Testis (tissue), 5 donors: ENCODE measurements at places on chromosomes 4 and X. TPM values are rescaled to one million over a fixed set of nuclear protein-coding genes. Genes with fewer than 3 reads are reported as not detected.

DNA sequence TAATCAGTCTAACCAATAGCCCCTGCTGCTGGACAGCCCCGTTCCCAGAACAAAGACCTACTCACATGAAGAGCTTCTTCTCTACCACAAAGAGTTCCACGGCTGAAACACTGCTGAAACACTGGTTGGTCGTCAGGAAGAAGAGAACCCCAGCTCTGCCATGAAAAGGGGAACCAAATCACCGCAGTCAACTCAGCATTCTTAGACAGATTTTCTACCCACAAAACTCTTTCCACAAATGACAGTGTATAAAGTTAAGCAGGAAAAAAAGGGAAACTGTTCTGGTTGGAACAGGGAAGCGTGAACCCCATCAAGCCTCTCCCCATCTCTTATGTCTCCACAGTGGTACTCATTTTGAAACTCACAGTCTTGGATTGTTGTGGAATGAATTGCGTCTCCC, 57.3 kb downstream of the ABCG2 start:
- DNase-seq = no peak

GRCh38 chr4:70915036-70915815, 13.1 kb downstream of the MOB1B start:
- DNase-seq = no peak

- no peak for DNase-seq
These were observed 108.3 kb downstream of the TBC1D19 start for GRCh38 chr4:26692014-26692726.

DNA sequence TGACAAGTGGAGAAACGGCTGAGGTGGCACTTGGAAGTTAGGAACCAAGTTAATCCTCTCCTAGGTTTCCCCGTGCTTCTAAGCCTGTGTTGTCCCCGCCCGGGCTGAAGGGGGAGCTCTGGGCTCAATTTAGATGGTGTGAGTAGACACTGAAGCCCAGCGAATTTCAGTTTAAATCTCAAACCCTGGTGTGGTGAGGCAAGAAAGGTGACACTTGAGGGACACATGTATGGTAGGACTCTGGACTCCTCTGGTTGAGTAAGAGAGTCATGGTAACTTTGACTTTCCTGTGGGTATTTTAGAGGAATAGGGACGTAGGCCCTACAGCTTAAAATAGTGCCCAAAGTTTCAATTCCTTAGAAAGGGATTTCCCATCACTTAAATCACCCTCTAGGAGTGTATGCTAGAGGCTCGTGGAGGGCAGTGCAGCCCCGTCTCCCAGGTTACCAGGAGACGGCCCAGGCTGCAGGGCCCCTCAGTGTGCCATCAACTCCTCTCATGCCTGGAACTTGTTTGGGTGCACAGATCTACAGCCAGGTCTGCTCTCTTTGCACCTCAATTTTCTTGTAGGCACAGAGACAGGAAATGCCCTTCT, 24.0 kb downstream of the HAND2 start:
- DNase-seq = peak; percentile 81

GRCh38 chrX:19063030-19063429, 59.2 kb downstream of the ADGRG2 start:
- no peak for DNase-seq

DNA sequence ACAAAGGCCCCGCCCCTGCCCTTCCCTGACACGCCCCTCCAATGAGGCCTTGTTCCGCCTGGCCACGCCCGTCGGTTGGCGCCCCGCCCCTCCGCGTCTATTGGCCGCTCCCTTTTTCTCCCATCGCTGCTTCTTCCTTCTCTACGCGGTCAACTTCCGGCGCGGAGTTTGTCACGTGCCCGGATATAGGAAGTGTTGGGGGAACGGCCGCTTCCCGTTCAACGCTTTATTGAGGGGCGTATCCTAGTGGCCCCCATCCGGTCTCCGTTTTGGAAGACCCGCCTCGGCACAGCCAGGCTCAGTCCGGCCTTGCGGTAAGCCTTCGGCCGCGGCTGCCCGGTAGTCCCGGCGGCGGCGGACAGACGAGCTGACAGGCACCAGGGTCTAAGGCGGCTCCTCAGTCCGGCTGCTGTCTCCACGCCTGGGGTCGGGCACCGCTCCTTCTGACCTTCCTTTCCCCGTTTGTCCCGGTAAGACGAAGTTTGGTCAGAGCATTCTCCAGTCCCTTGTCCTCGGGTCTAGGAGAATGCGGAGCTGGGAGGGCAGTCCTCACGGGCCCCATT, at the start of gene EXOC1:
EXOC1 (plus strand) TSS at position 165 of the 563 bp plus-strand sequence. CDS start 4,676 bp downstream, outside the sequence.
- peak; percentile 99 for DNase-seq

DNA sequence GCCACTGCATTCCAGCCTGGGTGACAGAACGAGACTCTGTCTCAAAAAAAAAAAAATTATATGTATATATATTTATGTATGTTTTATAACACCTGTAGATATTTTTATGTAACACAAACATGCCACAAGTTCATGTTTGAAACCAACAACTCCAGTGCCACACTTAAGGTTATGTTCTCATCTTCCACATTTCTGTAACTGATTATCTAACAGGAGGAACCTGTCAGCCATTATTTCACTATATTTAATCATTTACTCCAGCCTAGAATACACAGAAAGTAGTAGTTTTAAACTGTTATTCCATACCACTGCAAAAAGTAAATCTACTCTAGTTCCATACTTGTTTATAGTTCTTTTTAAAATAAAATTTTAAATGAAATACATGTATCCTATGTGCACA, 32.3 kb downstream of the MCUB start:
- no peak for DNase-seq

DNA sequence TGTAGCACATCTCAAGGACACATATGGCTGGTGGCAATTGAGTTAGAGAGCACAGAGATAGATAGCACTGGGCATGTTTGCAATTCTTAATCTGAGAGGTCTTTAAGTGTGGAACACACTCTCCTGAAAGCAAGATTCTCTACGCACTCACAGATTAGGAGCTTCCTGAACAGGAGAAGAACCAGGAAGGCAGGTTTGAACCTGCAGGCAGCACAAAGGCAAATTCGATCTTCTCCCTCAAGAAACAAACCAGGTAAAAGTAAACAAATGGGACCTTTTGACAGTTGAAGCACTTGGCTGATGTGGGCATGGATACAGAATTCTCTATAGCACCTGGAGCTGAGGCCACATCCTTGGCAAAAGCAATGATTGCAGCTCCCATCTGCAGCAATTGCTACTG, 24.3 kb downstream of the HS3ST1 start:
- no peak for DNase-seq

GRCh38 chrX:45815441-45815840, 614.8 kb upstream of the DIPK2B start:
- no peak for DNase-seq

DNA sequence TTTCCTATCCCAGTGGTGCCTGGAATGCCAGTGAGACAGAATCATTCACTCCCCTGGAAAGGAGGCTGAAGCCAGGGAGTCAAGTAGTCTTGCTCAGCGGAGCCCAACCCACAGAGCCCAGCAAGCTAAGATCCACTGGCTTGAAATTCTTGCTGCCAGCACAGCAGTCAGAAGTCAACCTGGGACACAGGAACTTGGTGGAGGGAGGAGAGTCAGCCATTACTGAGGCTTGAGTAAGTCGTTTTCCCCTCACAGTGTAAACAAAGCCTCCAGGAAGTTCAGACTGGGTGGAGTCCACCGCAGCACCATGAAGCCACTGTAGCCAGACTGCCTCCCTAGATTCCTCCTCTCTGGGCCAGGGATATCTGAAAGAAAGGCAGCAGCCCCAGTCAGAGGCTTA, 283.2 kb upstream of the CPEB2 start:
- no peak for DNase-seq

- no peak for DNase-seq
These were observed 41.3 kb downstream of the MCUB start for GRCh38 chr4:109601336-109601735.

- DNase-seq = no peak
These were observed 11.6 kb downstream of the USP38 start for GRCh38 chr4:143196323-143196722.

GRCh38 chr4:43776371-43776770, 672.2 kb downstream of the KCTD8 start:
- DNase-seq = no peak

DNA sequence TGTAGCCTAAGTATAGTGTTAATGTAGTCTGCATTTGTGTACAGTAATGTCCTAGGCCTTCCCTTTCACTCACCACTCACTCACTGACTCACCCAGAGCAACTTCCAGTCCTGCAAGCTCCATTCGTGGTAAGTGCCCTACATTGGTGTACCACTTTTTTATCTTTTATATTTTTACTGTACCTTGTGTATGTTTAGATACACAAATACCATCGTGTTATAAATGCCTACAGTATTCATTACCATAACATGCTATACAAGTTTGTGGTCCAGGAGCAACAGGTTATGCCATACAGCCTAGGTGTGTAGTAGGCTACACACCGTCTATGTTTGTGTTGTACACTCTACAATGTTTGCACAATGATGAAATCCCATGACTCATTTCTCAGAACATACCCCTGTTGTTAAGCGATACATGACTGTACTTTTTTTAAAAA, 15.4 kb downstream of the TSPAN5 start:
- no peak for DNase-seq

DNA sequence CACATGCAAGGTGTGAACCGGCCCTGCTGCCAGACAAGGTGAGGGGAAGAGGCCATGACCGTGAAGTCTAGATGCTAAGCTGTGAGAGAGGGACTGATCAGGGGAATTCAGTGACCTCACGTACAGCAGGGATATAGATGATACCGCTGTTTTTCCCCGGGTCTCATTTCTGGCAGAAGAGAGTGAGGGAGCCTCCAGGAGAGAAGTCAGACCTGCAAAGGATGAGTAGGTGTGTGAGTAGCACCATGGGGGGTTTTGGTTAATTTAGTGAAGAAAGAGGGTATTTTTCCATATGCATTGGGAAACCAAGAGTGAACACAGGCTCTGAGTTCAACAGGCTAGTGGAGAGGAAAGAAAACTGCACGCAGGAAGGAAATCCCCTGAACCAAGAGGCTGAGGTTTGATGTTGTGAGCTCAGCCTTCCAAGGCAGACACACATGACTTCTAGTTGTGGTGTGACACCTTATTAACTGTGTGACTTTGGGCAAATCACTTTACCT, 127.6 kb upstream of the GATB start:
- no peak for DNase-seq

DNA sequence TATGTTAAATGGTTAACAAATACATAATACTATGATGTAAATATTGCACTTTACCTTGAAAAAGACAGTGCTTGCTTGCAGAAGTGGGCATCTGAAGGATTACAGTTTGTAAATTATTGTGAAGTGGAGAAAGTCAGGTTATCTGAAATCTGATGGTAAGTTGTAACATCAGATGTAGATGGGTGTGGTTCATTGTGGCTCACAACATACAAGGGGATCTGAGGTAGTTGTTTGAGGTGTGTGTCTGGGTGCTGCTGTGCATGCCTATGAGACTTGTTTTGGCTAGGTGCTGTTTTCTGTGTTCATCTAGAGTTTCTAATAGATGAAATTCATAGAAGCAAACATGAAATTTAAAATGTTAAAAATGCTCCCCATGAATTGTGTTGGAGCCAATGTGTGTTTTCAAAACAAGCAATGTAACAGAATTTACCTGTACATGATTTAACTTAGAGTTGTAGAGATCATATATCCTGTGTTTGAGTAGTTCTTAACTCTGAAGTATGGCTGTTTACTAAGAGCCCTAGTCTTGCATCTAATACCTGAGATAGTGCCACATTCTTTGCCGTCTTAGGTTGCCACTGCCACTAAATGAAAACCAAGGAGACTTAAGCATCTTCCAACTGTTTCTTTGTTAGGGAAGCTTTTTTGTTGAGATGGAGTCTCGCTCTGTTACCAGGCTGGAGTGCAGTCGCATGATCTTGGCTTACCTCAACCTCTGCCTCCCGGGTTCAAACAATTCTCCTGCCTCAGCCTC, 11.9 kb upstream of the NDUFC1 start:
- DNase-seq = no peak

DNA sequence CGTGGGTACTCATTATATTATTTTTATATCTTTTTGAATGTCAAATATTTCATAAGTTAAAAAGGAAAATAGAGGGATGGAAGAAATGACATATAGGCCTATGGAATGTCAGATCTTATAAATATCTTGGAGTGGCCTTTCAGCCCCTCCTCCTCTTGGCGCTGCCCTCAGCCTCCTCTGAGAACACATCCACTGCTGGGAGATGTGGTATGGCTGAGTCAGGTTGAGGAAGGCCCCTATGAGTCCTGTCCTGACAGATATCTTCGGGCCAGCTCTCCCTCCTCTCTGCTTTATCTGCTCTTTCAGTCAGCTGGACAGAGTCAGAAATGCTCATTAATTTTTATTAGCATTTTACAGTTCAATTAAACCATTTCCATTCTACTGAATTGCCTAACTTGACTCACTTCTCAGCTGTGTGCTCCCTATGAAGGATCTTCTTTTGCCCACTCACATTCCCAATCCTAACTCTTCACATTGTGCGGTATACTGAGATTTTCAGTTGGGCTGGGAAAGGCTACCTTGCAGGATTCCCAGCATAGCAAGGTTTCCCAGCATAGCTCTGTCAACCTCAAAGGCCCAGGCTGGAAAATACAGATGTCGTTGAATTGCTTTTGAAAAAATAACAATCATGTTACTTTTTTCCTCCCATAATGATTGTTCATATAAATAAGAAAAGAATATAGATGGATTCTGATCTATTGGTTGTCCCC, 128.0 kb downstream of the ARHGEF9 start:
- no peak for DNase-seq

GRCh38 chr4:20565075-20565721, 135.1 kb upstream of the PACRGL start:
- no peak for DNase-seq

Gene MSX1
- 1.7 TPM for total RNA-seq

Gene PLAC1
- 0.81 TPM for total RNA-seq

Gene FRMPD4
- 1.6 TPM for total RNA-seq

Gene AWAT2
- total RNA-seq = 0.31 TPM

Gene TEC
- 9.2 TPM for total RNA-seq

Gene GAGE1
- total RNA-seq = 12.3 TPM

Gene MAGED4
- 0.39 TPM for total RNA-seq

Gene INTS6L
- 47.6 TPM for total RNA-seq

Gene TRIM2
- 12.8 TPM for total RNA-seq
